ENCODE measurements at places on chromosomes 16 and 17.
A peak's percentile ranks its signal among the peaks of the same experiment; 100 is the strongest.

DNA sequence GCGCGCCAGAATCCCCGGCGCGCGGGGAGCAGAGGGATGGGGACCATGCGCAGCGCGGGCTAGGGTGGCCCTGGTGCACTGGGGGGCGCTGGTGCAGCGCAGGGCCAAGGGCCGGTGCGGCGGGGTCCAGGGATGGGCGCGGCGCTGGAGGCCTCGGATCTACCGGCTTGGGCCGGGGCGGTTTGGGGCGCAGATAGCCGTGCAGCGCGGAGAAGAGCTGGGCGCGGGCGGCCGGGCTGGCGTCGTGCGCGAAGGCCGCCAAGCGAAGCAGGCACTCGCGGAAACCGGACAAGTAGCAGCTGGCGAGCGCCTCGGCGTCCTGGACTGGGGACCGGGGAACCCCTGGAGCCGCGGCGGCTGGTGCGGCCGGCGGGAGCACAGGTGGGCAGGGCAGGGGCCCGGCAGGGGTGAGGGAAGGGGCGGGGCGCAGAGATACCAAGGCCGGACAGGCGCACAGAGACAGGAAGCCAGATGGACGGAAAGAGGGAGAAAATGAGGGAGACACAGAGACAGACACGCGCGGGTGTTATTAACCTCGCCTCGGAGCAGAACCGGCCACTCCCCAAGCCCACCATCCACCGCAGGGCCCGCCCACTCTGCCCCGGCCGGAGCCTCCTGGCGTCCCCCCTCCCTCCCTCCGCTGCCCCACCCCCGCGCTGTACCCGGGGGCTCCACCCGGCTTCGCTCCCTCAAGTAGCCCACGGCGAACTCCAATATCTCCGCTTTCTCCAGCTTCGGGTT lies 2.1 kb downstream of the HES7 start:
- DNase-seq: no peak

GRCh38 chr17:54784305-54784704 lies 116.3 kb upstream of the TOM1L1 start:
- DNase-seq: no peak

GRCh38 chr17:40181205-40181604 lies 3.9 kb downstream of the RAPGEFL1 start:
- no peak for DNase-seq

- no peak for DNase-seq
Measured at GRCh38 chr16:31071861-31072260, 2.2 kb downstream of the ZNF668 start.

DNA sequence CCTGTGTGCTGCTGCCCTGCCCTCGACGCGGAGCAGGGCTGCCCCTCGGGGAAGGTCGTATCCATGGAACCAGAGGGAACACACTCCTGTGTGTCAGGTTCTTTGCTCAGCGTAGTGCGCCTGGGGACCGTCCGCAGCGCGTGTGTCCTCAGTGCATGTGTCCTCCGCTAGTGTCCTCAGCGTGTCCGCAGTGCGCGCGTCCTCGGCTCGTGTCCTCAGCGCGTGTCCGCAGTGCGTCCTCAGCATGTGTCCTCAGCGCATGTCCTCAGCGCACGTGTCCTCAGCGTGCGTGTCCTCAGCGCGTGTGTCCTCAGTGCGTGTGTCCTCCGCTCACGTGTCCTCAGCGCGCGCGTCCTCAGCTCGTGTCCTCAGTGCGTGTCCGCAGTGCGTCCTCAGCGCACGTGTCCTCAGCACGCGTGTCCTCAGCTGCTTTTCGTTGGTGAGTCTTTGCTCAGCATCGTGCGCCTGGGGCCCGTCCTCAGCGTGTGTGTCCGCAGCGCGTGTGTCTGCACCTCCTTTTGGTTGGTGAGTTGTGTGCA lies 59.2 kb upstream of the ZNF750 start:
- no peak for DNase-seq

- no peak for DNase-seq
Measured at GRCh38 chr17:31687505-31688126, 171.4 kb downstream of the COPRS start.

GRCh38 chr16:84479716-84480450 lies 24.6 kb downstream of the MEAK7 start:
- DNase-seq: no peak

- DNase-seq: no peak
Measured at GRCh38 chr16:57042157-57043111, 49.9 kb upstream of the CPNE2 start.

GRCh38 chr16:4880006-4880580 lies 32.8 kb downstream of the UBN1 start:
- DNase-seq: no peak

DNA sequence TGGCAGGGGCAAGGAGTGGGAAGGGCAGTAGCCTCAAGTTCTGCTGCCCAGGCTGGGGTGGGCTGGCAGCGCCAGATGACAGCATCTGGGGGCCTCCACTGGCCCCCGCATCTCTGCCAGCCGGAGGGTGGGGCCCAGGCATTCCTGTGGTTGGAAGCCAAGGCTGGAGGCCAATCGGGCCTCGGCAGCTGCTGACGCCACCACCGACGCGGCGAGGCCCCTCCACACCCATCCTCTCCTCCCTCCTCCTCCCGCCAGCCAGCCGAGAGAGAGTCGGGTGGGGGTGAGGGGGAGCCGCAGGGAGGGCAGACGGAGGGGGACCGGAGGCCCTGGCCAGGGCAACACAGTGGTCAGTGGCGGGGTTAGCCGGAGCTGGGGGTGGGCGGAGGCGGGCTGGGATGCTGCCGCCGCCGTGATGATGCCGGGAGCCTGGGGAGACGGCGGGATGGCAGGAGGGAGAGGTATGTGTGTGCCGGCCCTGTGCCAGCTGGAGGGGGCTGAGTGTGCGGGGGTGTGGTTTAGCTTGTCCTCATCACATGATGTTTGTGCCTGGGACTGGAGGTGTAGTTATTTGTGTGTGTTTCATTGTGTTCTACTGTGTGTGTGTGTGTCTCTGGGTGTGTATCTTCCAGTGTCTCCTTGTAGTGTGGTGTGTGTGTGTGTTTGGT lies 36.6 kb downstream of the ARHGAP23 start:
- DNase-seq: no peak

- DNase-seq: no peak
Measured at GRCh38 chr17:81412490-81413093, 17.3 kb downstream of the BAHCC1 start.

- no peak for DNase-seq
Measured at GRCh38 chr16:12740986-12741610, 62.6 kb downstream of the CPPED1 start.

DNA sequence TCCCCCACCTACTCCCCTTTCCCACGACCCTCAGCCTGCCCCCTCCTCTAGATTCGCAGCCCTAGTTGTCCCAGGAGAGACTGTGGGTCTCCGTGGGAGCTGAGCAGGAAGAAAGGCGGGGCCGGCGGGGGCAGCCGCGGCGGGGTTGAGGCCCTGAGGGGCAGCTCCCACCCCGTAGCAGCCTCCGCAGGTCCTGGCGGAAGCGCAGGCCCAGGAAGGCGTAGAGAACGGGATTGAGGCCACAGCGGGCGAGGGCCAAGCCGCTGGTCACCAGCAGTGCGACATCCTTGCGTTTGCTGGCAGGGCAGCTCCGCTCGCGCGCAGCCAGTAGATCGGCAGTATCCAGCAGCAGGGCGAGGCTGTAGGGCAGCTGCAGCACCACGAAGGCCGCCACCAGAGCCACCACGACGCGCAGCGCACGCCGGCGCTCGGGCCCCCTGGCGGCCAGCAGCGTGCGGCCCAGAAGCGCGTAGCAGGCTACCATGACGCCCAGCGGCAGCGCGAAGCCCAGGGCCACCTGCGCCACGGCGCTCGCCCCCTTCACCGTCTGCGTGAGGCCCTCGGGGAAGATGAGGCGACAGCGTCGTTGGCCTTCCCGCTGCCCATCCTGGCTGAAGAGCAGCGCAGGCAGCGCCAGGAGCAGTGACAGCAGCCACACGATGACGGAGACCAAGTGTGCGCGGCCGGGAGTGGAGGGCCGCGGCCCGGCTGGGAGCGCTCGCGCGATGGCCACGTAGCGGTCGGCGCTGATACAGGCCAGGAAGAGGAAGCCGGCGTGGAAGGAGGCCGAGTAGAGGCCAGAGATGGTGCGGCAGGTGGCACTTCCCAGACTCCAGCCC lies 1.9 kb downstream of the CCR10 start:
- DNase-seq: peak; percentile 86

- DNase-seq: no peak
Measured at GRCh38 chr17:66834919-66835454, at the start of gene CACNG5. TSS of gene CACNG5 (plus strand) at chr17:66835117. CDS start at chr17:66877333, 42,216 bp downstream.
